Kidney epithelial cell (primary cell): ENCODE measurements at places on chromosomes 12 and 14. TPM values are rescaled to one million over a fixed set of nuclear protein-coding genes. Genes with fewer than 3 reads are reported as not detected.

Gene PCED1B
- 4.8 and 8.4 TPM in 2 replicates for total RNA-seq

Gene PDZRN4
- 0.07 TPM in 1 of 2 replicates, not detected in the other for total RNA-seq

Gene PTGDR
- total RNA-seq, result not detected in 2 replicates

Gene SIX6
- not detected in 2 replicates for total RNA-seq

Gene KLRK1
- 0.48 TPM in 1 of 2 replicates, not detected in the other for total RNA-seq

Gene CD163L1
- 0.08 and 4.2 TPM in 2 replicates for total RNA-seq

Gene OR4K1
- total RNA-seq, result not detected in 2 replicates

Gene PDE3A
- total RNA-seq, result 1.4 and 1.8 TPM in 2 replicates

DNA sequence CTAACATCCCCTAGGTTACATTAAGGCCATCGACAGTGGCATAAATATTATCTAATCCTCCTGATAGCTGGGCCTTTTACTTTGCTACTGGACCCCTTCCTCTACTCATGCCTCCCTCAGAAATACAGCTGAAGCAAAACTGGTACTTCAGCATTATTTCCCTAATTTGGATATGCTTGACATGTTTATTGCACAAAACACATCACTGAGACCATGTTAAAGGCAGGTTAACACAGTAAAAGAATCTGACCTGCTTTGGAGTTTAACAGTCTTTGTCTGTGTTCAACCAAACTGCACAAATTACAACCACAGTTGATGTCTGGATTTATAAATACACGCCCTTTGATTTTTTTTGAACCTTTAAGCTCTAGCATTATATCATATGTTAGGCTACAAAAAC lies 156.6 kb downstream of the FOXA1 start:
- no peak for DNase-seq

- no peak for DNase-seq
These were observed 345.1 kb downstream of the RAD51B start for GRCh38 chr14:68164711-68165113.

- no peak for DNase-seq
These were observed 88.1 kb upstream of the TMEM263 start for GRCh38 chr12:106867651-106868050.

DNA sequence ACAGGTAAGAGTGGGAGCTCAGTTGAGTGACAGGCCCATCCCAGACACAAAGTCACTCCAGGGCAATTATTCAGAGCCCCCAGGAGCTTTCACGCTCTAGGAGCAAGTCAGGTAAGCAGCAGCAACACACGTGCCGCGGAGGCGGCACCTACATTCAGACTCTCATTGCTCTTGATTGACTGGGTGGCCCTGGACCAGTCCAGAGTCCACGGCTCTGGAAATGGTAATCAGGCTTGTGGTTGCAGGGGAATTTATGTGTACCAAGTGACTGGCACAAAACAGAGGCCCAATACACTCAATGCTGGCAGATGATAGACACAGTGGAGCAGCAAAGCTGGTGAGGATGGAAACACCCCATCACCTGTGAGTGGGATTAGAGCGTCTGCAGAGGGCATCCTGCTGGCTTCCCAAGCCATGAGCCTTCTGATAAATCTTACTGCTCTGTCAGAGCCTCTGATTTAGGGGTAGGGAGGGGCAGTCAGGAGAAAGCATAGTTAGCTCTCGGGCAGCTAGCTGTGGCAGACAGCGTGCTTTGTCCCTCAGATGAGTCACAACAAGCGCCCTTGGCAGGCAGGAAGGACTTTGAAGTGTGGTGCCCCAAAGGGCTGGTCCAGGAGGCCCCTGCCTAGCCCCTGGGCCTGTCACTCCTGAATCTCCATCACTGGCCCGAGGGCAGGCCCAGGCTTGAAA lies 344.7 kb downstream of the CACNA1C start:
- DNase-seq, result no peak

DNA sequence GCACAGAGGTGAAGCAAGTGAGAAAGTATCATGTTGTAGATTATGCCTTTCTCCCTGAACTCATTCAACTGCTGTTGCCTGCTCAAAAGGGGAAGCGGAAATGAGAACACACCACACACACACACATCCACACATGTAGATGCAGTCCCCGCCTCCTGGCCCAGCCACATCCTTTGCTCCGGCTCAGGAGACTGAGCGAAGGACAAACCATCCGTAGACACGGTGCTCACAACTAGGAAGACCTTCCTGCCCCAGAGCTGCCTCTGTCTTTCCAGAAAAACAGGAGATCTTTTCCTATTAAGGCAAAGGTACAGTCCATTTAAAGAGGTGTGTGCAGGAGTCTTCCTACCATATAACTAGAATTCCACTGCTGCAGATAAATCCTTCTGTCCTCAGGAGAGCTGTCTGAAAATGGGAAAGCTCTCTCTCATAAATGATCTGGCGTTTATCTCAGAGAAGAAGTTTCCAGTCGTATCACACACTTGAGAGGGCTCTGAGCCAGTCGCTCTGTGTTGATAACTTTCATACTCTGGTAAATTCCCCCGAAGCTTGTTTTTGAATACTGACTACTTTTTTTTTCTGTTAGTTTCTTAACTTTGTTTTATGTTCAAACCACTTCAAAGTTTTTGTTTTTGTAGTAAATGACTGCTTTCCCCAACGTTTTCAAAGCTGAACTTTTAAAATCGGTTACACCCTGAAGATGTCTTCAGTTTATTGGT lies at the start of gene TESPA1:
TSS of gene TESPA1 (minus strand) at position 105 of the 719 bp plus-strand sequence. CDS start 10,200 bp downstream, outside the sequence.
- DNase-seq, result no peak

GRCh38 chr12:115687094-115687493 lies 590.4 kb downstream of the MED13L start:
- no peak for DNase-seq

DNA sequence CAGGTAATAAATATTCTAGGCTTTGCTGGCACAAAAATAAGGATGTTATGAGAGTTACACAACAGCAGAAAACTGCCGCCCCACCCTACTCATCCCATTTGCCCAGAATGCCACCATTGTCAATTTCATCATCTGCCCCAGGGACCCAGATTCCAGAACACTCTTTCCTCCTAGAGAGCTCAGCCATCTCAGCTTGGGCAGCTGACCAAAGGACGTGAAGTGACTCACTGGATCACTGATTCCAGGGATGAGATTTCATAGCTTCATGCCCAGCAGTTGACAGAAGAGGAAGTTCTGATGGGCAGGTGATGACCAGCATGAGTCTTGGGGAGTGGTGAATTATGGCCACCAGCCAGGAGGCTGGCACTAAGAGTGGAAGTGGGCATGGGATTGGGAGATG lies 450.3 kb downstream of the RMST start:
- DNase-seq, result no peak

- DNase-seq, result no peak
These were observed 12.8 kb downstream of the CFAP73 start for GRCh38 chr12:113162102-113163029.

DNA sequence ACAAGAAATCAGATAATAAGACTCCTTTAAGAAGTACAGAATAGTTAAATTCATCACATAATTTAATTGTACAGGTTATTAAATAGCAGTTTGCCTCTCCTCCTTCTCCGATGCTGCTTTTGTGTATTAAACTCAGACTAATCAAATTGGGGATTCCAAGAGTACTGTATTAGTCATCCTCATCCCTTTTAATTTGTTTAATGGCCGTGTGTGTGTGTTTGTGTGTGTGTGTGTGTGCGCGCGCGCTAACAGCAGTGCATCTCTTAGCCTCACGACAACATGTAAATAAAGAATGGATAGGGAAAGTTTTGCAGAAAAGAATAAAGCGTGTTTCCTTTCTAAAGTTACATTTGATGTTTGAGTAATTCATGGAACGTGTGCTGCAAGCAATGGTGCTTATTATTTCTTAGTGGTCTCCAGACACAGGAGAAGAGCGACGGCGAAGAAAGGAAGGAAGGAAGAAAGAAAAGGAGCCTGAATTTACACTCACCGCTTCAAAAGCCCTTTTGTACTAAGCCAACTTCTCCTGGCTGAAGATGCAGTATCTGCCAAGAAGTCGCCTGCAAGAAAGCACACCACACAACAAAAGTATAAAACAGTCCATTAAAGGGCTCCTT lies 220.3 kb downstream of the ASCL1 start:
- no peak for DNase-seq

- no peak for DNase-seq
These were observed 9.0 kb upstream of the MLEC start for GRCh38 chr12:120677765-120678473.

GRCh38 chr12:112979041-112979680 lies 842 bp downstream of the OAS2 start:
- no peak for DNase-seq

DNA sequence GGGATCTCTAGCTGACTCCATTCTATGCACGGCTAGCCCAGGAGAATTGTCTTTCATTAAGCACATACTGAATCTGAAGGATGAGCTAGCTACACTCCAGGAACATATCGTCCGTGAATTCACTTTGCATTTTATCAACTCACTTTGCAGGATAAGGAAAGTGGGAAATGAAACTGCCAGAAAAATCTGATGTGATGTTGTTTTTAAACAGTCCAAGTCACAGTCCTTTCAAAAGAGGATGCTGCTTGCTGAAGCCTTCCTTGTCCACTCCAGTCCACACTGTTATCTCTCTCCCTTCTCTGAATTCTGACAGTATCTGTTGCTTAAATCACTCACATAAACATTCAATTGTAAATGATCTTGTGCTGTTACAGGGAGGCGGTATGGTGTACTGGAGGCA lies 12.7 kb upstream of the TMCC3 start:
- DNase-seq, result no peak

GRCh38 chr12:72234886-72235285 lies 37.3 kb upstream of the TRHDE start:
- DNase-seq, result no peak

GRCh38 chr12:123151457-123152454 lies 866 bp upstream of the PITPNM2 start:
- no peak for DNase-seq

GRCh38 chr12:118582863-118583262 lies 206.5 kb downstream of the SUDS3 start:
- DNase-seq, result no peak

- DNase-seq, result no peak
These were observed 210.7 kb upstream of the TMEM132C start for GRCh38 chr12:128056136-128056801.

DNA sequence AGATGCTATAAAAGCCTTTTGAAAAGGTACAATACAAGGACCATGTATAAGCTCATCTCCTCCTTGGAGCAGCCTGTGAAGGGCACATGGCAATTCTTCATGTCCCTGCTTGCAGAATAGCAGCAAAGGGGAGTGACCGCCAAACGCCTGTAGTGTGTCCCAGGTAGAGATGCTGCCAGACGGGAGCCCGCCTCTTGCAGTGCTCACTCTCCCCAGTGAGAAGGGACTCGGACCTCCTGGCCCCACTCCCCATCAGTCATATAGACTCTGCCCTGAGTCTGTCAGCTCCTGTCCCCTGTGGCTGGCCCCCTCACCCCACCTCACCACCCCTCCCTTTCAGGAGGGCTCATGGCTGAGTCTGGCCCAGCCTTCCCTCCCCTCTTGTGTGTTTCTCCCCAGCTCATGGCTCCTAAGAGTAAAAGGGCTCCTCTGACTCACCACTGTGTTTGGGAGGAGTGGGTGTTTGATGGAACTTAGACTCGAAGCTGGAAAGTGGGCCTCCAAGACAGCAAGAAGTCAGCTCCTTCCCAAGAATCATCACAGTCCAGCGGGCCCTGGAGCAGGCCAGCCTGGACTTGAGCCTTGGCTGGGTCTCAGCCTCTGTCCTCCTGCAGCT lies 40.9 kb downstream of the DEGS2 start:
- DNase-seq, result no peak

- DNase-seq, result no peak
These were observed 1.1 kb upstream of the CD9 start for GRCh38 chr12:6198985-6199530.

DNA sequence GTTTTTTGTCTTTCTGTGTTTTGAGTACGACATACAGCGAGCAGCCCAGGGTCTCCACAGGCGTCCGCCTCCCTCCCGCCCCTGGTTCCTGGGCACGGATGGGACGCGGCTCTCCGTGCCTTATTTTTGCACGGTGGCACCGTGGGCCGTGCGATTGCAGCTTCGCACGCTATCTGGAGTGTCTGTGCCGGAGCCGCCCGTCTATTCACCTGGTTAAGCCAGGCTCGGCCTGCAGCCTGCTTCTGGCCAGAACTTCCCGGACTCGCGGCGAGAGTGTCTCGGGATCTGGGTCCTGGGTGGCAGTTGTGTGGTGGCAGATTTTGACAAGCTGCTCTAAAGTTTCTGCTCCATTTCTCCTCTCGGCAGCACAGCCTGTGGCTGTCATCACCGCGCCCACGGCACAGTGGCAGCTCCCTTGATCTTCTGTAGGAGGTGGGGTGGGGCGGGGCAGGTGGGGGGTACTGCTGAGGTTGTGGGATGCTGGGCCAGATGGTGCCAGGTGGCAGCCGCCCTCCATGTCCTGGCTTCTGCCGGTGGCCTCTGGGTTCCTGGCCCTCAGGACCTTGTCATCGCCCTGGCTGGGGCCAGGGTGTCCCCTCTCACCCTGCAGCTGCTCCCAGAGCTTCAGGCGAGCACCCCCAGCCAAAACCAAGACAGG lies 2.9 kb downstream of the MMP17 start:
- DNase-seq, result no peak

DNA sequence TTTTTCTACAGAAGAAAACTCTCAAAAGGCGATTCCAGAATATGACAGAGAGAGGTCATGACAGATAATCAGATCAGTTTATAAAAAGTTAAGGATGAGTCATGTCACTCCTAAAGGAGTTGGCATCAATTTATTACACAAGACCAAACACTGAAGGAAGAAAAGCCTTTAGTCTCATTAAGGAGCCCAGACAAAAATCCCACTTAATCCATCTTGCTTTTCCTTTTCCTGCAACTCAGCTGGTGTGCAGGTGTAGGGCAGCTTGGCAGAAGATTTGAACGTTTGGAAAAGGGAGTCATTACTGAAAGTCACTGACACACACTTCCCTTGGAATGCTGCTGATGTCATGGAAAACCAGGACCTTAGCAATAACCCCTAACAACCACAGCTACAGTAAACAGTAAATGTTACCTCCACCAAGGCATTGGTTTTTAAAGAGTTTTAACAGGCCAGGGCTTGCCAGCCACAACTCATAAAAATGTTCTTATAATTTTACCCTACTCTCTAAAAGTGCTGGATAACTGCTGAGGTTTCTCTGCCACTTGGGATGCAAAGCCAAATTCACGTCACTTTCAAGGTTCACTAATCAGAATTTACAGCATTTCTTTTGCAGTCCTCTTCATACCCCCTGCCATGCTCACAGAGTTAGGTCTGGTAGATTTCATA lies 320.6 kb downstream of the RAD51B start:
- peak; percentile 98 for DNase-seq

GRCh38 chr14:26917086-26917485 lies 319.3 kb upstream of the NOVA1 start:
- DNase-seq, result peak; percentile 9
